ENCODE measurements at places on chromosomes 5 and 9.

DNA sequence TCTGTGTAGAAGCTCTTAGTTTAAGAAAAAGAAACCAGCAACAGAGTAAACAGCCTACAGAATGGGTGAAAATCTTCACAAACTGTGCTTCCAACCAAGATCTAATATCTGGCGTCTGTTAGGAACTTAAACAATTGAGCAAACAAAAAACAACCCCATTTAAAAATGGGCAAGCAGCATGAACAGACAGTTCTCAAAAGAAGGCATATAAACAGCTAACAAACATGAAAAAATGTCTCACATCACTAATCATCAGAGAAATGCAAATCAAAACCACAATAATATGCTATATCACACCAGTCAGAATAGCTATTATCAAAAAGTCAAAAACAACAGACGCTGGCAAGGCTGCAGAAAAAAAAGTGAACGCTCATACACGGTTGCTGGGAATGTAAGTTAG lies 83.7 kb upstream of the CCDC152 start:
- DNase-seq = no peak

- DNase-seq = peak; percentile 44
Measured at GRCh38 chr9:128733256-128733655, 9.3 kb upstream of the ZDHHC12 start.

DNA sequence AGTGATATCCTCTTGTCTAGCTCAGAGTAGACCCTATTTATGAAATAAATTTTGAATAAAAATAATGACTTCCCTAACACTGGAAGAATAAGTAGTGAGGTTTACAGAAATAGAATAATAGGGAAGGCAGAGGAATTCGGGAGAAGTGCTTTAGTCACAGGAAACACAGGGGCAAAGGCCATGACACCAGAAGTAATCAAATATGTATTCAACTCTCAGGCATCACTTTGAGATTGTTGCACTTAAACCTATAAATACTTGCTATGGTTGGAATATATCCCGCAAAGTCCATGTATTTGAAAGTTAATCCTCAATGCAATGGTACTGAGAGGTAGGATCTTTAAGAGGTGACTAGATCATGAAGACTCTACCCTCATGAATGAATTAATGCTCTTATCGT lies 166.8 kb downstream of the YIPF5 start:
- DNase-seq = no peak

- no peak for DNase-seq
Measured at GRCh38 chr5:73751254-73751914, 125.4 kb downstream of the ARHGEF28 start.

GRCh38 chr9:15711531-15711930 lies 158.7 kb downstream of the CCDC171 start:
- no peak for DNase-seq

DNA sequence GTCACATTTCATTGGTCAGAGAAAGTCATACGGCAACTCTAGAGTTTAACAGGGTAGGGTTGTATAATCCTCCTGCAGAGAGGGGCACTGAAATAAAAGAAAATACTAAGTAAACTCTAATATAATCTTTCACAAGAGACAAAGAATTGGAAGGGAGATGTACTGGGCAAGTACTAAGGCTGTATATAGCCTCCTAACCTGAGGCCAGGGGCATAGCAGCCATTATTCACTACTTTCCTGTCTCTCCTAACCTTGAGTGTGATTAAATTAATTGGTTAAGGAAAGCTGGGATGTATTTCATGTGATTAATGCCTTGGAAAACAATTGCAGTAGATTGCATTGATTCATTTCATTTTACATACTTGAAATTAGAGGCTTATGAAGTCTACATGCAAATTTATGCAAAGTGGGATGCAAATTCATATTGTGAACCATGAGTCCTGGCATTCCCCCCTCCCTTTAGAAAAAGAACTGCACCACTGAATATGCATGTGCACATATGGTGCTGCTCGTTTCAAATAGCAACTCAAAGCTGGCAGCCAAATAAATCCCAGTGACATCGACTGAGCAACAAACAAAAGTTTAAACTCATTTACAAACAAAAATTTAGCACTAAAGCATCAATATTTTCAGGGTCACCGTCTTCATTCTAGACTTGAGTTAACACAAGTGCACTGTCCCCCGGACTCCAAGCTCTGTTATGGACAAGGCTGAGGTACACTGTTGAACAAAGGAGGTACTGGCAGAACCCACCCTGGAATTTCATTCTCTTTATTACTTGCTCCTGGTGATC lies 70.0 kb downstream of the DMAC1 start:
- DNase-seq = no peak

GRCh38 chr5:68086857-68087256 lies 128.7 kb upstream of the PIK3R1 start:
- DNase-seq = peak; percentile 72

DNA sequence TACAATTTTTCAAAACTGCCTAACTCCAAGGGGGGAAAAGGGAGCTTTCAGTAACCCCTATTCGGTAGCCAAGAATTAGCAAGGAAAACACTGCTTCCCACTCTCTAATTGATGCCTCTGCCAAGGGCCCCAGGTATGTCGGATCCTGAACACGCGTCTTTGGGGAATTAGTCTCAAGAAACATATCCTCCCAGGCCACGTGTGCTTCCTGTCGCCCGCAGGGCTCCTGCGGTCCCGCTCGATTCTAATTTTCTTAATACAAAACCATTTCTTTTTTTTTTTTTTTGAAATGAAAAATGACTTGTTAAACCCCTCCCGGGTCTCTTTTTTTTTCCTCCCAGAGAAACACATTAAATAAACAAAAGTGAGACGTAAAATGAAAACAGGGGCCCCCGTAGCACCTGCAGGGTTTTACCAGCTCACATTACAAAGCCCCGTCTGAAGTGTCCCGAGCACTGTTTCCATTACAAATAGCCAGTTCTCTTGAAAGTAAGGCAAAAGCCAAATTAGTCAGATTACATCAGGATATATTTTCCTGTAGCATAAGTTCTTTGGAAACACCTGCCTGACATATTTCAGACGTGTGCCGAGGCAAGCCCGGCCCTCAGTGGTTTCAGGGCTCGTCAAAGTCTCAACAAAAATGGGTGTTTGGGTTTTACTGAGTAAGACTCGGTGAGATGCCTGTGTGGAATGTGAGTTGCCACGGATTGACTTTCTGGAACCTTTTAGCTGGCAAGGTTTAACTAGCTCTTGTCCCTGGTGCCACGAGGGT lies 21.5 kb downstream of the SMIM23 start:
- no peak for DNase-seq

DNA sequence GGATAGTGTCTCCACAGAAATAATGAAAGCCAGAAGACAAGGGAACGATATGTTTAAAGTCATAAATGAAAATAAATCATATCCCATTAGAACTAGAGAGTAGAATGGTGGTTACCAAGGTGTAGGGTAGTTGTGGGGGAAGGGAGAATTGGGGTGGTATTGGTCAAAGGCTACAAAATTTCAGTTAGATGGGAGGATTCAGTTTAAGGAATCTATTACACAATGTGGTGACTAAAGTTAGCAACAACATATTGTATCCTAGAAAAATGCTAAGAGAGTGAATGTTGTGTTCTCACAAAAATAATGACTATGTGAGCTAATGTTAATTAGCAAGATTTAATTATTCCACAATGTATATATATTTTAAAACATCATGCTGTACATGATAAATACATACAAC lies 27.8 kb upstream of the LARP1 start:
- no peak for DNase-seq

- DNase-seq = no peak
Measured at GRCh38 chr9:94097788-94098414, 13.6 kb downstream of the PTPDC1 start.

DNA sequence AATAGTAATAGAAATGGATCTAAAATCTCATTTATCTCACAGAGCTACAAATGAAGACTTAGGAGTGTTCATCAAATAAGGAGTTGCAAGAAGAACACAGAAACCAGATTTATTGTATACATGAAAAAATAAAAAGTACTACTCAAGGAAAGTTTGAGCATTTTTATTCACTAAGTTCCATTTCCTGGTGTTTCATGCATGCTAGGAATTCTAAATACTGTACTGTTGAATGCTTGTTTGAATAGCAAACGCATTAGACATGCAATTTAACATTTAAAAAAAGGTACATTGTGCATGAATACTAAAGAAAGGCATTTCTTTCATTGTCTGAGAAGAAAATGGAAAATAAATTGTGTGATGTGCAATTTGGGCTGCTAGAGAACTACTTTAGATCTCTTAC lies 52.1 kb downstream of the C6 start:
- no peak for DNase-seq

DNA sequence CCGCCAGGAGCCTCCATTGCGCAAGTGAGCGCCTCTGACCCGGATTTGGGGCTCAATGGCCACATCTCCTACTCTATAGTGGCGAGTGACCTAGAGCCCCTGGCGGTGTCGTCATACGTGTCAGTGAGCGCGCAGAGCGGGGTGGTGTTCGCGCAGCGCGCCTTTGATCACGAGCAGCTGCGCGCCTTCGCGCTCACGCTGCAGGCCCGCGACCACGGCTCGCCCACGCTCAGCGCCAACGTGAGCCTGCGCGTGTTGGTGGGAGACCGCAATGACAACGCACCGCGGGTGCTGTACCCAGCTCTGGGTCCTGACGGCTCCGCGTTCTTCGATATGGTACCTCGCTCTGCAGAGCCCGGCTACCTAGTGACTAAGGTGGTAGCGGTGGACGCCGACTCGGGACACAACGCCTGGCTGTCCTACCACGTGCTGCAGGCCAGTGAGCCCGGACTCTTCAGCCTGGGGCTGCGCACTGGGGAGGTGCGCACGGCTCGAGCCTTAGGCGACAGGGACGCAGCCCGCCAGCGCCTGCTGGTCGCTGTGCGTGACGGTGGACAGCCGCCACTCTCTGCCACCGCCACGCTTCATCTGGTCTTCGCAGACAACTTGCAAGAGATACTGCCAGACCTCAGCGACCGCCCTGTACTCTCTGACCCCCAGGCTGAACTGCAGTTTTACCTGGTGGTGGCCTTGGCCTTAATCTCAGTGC lies 1.9 kb downstream of the PCDHGB6 start:
- DNase-seq = no peak

DNA sequence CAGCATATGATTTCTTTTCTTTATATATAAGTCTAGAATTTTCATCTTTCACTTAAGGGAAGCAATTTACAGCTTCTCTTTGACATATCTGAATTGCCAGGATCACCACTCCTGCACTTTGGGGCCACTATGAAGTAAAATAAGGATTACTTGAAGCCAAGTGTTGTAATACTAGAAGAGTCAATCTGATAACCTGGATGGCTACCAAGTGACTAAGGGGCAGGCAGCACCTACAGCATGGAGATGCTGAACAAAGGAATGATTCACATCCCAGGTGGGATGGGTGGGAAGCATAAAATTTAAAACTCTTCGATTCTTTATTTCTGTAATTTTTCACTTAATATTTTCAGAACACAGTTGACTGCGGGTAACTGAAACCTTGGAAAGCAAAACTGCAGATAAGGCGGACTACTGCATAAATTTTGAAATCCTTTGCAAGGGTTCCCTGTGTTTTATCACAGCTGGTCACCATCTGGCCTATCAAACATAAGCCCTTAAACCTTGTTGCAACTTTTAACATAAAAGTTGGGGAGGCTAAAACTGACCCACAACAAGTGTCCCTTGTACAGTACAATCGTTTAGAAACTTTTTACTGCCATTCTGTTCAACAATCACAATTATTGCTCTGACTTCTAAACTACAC lies 31.2 kb downstream of the NR3C1 start:
- no peak for DNase-seq

GRCh38 chr5:170629566-170630175 lies 125.9 kb downstream of the KCNIP1 start:
- no peak for DNase-seq

GRCh38 chr5:109786206-109786855 lies 96.6 kb downstream of the MAN2A1 start:
- no peak for DNase-seq

- no peak for DNase-seq
Measured at GRCh38 chr5:146731909-146732659, 146.5 kb downstream of the PPP2R2B start.

- DNase-seq = no peak
Measured at GRCh38 chr9:95008151-95008771, 281.8 kb downstream of the AOPEP start.

GRCh38 chr5:109351988-109352864 lies 57.5 kb downstream of the PJA2 start:
- no peak for DNase-seq

DNA sequence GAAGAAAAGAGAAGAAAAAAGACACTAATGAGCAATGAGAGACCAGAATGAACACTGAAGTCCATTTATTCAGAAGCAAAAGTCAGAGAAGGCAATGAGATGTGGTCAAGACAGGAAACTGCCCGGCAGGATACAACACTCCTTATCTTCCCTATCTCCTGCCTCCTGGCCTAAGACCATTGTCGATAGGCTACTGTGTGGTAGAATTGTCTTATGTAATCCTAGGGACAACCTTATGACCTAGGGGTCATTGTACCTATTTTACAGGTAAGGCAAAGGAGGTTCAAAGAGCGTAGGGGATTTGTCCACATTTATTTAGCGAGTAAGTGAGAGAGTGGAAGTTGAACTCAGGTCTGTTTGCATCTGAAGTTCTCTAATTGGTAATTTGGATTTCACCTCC lies 63.0 kb upstream of the PTPN3 start:
- DNase-seq = no peak

DNA sequence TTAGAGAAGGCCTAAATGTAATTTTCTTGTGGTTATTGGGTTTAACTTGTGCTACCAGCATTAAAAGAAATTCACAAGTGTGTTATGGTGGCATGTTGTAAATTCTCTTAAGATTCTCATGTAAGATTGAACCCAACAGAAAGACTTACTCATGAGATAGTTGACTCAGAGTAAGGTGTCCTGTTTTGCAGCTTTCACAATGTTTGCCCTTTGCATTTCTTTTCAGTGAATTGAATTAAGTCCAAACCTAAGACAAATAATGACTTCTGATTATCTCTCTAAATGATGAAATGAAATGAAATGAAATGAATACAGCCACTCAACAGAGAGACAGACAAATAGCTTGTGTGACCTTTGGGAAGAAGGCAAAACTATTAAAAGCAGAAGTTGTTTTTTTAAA lies 1696.9 kb upstream of the WWC1 start:
- no peak for DNase-seq

DNA sequence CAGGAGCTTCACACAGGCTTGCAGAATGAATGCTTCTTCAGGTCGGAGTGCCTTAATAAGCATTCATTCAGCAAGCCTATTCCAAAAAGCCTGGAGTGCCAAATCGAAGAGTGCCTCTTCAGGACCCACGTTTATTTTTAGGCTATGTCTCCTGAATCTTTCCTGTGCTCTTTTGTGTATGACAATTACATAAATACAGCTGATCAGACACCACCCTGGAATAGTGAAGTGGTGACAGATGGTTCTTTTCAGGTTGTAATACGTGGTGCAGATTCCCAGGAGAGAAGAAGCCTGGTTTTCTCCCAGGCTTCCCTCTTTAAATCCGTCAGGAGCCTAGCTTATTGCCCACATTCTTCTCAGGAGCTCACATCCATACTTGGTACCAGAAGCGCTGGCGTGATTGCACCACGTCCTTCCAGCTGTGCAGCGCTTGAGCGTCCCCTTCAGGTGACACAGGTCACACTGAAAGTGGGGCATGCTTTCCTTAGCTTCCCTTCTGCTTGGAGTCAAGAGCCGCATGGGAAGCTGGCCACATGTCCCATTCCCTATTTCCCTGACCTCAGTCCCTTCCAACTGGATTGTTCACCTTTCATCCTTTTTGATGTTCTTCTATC lies 123.1 kb downstream of the ADCY2 start:
- DNase-seq = no peak

All from midbrain (tissue), 1 donor.